Posterior cingulate gyrus (tissue), 11 donors: ENCODE measurements at places on chromosomes 7 and 10.

DNA sequence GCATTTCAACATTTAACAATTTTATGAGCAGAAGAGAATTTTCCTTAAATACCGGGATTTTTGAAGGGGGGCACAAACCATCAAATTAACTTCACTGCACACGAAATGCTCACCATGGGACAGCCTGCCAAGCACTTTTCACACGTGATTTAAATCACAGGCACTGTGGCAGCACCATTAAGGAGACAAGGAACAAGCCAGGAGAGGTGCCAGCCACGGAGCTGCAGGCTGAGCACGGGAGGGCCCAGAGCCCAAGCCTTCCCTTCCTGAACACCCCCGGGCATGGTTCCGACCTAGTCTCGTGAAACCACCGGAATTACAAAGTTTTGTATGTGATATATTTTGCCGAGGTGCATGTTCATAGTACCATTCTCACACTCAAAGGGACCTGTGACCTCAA, 13.4 kb downstream of the PITRM1 start:
- no peak for DNase-seq

GRCh38 chr7:22730921-22731654, 4.1 kb downstream of the IL6 start:
- DNase-seq, result no peak

- DNase-seq, result no peak
These were observed 39.1 kb upstream of the BET1 start for GRCh38 chr7:94043299-94043698.

GRCh38 chr7:73774923-73775322, 4.9 kb upstream of the CLDN3 start:
- no peak for DNase-seq

DNA sequence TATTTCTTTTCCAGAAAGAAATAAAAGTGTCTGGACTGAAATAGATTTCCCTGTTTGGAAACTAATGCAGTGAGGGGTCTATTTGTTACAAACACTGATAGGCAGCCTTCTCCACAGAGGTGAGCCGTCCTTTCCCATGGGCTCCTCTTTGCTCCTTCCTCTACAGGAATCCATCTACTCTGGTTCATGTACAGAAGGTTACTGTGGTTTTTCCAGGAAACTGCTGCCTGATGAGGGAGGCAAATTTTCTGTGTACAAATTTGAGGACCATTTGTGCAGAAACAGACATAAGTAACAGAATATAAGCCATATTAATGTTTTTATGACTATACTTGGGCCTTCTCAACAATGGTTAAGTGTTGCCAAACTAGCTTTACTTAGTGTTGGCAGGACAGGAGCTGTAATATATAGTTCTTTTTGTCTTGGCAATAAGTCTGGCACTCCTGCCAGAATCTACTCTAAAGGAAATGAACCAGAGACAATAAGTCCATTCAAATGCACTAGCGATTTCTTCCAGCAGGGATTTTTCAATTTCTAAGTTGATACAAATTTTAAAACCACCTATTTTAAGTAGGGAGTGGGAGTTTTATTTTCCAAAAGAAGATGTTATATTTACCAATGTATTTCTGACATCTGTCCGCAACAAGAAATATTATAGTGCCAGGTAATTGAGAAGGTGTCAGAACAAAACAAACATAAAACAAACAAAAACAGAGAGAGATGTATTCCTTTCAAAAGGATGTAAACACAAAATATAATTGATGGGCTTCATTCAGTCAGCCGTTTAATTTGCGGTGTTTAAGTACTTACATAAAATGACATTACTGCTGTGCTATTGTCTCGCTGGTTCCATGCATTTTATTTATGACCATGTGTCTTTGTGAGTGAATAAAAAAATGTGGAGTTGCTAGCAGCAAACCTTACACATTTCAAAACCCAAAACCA, 91.0 kb upstream of the NFE2L3 start:
- no peak for DNase-seq

- no peak for DNase-seq
These were observed 370.1 kb downstream of the PRPF18 start for GRCh38 chr10:13956826-13957225.

DNA sequence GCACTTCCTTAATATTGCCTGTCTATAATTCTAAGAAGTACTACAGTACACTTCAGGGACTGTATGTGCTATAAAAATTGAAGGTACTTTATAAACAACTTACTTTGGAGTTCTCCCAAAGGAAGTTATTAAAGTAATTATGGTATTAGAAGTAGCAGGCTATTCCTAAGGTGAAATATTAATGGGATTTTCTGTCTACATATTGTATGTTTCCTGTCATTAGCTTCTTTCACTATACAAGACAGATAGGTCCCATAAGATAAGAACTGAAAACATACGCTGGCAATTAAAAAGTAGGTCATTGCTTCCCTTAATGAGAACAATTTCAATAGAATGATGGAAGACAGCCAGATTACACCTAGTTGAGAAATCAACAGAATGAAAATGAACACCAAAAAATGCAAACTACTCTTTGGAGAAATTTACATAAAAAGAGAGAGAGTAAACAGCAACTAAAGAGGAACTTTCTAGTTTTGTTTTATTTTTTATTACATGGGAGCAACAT, 147.0 kb downstream of the HBP1 start:
- DNase-seq, result no peak

DNA sequence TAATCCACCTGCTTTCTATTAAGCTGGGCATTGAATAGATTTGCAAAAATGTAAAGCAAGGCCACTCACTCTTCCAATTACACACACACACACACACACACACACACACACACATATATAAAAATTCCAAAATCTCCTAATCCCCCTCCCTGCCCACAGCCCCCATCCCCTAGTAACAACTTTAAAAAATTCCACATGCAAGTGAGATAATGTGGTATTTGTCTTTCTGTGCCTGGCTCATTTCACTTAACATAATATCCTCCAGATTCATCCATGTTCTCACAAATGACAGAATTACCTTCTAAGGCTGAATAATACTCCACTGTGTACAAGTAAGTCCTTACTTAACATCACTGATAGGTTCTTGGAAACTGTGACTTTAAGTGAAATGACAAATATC, 24.2 kb downstream of the SH2D4B start:
- DNase-seq, result no peak

- no peak for DNase-seq
These were observed at the start of gene MYPN for GRCh38 chr10:68109331-68109730. Gene MYPN (plus strand): TSS chr10:68109488. CDS start chr10:68121439, 11,951 bp downstream.

DNA sequence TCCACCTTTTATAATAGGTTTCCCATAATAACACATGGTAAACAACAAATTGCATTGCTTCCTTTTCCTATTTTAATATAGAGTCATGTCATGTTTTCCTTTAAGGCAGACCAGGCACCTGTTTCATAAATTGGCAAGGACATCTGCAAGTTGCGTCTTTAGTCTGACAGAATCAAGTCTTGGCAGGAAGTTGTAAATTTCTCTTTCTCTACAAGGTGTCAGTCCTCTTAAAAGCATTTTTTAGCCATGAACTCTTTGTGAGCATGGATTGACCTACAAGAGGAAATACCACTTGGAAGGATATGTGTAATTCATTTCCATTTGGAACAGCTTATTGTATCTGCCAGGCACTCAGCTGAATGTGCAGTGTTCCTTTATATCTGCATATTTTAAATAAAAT, 176.8 kb downstream of the PRKG1 start:
- DNase-seq, result no peak

GRCh38 chr10:25493122-25493893, 318.5 kb downstream of the GPR158 start:
- no peak for DNase-seq

- no peak for DNase-seq
These were observed 66.4 kb downstream of the RAMP3 start for GRCh38 chr7:45223728-45224630.
